ENCODE measurements at places on chromosomes 5 and 9.
A peak's percentile ranks its signal among the peaks of the same experiment; 100 is the strongest.

GRCh38 chr5:110377361-110377760 is 349.1 kb downstream of the TMEM232 start:
- DNase-seq = no peak

- DNase-seq = no peak
These were observed 14.3 kb downstream of the CDC42SE2 start for GRCh38 chr5:131277875-131278740.

DNA sequence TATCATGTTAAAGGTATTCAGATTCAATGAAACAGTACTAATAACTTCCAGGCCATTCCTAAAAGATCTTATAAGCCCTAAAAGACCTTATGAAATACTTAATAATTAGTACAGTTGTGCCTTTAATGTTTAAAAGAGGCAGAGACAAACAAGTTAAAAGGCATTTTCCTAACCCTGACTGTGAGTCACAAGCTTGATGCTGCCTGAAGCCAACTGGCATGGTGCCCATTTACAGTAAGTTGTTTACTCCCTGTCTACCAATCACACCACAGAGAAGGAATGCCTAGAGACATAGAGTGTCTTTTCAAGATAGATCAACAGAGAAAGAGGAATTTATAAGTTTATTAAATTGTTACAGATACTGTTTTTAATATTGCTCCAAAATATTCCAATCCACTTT is 47.8 kb downstream of the NR3C1 start:
- peak; percentile 20 for DNase-seq

DNA sequence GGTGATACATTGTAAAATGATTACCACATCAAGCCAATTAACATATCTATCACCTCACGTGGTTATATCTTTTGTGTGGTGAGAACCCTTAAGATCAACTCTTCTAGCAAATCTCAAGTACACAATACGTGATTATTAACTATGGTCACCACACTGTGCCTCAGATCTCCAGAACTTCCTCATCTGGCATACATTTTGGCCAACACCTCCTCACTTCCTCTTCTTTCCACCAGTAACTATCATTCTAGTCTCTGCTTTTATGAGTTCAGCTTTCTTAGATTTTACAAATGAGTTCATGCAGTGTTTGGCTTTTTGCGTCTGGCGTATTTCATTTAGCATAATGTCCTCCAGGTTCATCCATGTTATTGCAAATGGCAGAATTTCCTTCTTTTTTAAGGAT is 35.8 kb downstream of the PRKACG start:
- no peak for DNase-seq

DNA sequence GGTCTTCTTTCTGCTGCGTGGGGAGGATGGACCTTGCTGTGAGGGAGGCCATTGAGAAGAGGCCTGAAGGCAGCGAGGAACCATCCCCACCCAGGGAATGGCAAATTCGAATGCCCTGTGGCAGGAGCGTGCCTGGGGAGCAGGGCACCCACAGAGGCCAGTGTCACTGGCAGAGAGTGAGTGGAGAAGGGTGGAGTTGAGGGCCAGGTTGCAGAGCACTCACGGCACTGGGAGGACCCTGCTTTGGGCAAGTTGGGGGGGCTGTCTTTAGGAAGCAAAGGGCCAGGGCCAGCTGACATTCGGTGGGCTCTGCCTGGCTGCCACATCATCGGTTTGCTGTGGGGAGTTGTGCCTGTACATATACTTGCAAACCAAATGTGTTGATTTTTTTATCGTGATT is 47.2 kb downstream of the SYK start:
- DNase-seq = no peak

DNA sequence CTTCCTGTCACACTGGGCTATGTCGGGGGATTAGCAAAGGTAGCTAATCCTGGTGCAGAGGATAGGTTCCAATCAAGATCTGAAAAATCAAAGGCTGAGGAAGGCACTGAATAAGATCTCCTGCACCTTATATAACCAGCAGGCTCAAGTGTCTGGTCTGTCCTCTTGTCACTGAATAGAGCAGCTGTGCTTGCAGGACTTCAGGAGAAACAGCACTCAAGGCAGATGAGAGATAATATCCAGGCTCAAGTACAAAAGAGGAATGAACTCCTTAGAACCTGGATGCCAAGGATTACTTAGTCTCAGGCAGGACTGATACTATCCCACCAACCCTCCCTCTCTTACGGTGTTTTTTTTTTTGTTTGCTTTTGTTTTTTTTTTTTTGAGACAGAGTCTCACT is 108.8 kb upstream of the LRRTM2 start:
- DNase-seq = no peak
